ENCODE measurements at places on chromosomes 1 and 21.
A peak's percentile ranks its signal among the peaks of the same experiment; 100 is the strongest.

DNA sequence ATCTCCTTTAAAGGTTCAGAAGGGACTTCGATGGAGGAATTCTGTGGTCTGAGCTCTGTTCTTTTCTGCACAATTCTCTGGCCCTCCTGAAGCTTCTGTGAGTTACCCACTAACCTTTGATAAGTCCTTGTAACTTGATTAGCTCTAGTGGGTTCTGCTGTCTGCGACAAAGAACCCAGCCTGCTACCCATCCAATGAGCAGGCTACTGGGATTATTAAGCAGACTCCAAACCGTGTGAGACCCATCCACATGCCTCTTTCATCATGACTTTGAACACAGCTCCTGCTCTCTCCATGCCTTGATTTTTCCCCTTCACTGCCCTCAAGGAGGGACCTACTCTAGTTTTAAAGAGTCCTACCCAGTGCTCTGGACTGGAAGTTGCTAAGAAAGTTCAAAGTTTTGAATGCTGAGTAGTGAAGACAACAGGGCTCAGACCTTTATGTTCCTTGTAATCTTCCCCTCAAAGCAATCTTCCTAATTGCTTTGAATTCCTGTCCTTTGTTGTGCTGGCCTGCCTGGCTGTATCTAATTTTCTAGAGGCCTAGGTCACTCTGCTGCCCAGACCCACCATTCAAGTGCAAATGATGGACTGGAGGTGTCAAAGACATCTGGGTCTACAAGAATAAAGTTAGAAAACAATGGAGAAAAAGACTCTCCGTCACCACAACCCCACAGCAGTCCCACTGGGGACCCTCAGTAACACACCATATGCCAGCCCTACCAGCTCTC, 146.9 kb downstream of the RHOU start:
- no peak for DNase-seq

DNA sequence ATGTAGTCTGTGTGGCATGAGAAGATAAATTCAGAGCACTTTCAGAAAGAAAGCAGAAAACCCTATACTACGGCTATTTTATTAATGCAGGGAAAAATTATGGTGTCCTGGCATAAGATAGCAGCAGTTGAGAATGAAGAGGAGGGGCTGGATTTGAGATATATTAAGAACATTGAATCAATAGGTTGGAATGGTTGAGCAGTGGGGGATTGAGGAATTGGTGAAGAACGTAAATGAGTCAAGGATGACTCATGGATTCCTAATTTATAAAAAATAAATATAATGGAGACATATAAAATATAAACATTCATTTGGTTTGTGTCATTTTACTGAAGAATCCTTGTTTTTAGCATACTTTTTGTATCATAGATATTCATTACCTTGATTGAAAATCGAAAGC, 234.3 kb upstream of the ADAMTS5 start:
- no peak for DNase-seq

DNA sequence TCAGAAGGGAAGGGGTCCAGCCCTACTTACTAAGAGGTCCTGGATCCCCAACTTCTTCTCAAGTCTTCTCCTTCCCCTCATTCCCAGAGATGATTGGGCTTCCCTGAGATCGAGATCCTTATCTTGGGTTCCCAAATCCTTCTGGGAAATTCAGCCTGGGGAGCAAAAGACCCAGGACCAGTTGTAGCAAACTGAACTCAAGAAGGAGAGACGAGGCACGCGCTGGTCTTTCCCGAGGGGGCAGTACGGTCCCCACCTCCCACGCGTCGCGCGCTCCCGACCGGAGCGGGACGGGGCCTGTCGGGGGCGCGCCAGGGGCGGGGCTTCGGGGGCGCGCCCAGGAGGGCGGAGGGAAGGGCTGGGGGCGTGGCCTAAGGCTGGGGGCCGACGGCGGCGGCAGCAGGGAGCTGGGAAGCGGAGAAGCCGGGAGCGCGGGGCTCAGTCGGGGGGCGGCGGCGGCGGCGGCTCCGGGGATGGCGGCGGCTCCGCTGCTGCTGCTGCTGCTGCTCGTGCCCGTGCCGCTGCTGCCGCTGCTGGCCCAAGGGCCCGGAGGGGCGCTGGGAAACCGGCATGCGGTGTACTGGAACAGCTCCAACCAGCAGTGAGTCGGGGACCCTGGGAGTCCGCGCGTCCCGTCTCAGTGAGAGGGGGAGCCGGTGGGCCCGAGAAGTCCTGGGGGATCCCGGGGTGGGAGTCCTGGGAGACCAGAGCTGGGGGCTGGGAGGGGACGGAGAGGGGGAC, at the start of gene EFNA3:
EFNA3 (plus strand) TSS at position 369 of the 741 bp plus-strand sequence; CDS start at position 474, 105 bp downstream.
- DNase-seq, result peak; percentile 50

- no peak for DNase-seq
Observed at GRCh38 chr21:33820230-33820770, 95.3 kb downstream of the ATP5PO start.

GRCh38 chr1:219876798-219877209, 51.6 kb downstream of the SLC30A10 start:
- DNase-seq, result peak; percentile 36

GRCh38 chr1:209626346-209627026, 25.7 kb downstream of the LAMB3 start:
- no peak for DNase-seq

- peak; percentile 39 for DNase-seq
Observed at GRCh38 chr1:174954073-174954460, 45.7 kb upstream of the CACYBP start.

- DNase-seq, result no peak
Observed at GRCh38 chr1:227919906-227920305, 27.8 kb downstream of the WNT9A start.

DNA sequence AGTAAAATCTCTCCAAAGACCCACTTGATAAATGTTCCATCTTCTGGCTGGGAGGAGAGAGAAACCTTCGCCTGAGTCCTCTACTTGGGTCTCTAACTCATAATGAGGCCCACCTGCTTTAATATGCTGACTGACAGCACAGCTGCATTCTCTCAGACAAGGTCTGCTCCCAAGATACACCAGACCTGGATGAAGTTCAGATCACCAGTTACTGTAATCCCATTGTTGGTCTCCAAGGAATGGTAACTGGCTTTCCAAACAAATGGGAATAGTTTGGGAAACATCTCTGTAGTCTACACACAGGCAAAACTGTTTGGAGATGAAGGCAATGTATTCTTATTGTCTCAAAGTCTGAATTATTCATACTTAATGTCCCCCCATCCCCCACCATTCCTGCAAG, 27.9 kb upstream of the COL24A1 start:
- no peak for DNase-seq

DNA sequence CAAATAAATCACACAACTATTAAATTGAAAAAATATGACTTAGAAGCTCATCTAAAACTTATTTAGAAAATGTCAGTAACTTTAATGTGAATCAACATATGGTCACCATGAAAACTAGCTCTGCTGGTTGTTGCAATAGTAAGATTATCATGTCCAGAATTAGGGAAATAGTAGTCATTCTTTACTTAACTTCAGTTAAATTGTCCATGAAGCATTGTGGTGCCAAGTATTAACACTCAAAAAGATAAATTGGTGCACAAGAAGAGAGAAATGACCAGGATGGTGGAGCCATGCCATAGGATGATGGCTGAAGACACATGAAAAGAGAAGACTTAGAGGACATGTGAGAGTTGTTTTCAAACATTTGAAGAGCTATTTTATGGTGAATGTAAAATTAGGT, 130.2 kb upstream of the PTGFR start:
- no peak for DNase-seq

GRCh38 chr1:206579747-206580437, 32.4 kb downstream of the EIF2D start:
- DNase-seq, result no peak

DNA sequence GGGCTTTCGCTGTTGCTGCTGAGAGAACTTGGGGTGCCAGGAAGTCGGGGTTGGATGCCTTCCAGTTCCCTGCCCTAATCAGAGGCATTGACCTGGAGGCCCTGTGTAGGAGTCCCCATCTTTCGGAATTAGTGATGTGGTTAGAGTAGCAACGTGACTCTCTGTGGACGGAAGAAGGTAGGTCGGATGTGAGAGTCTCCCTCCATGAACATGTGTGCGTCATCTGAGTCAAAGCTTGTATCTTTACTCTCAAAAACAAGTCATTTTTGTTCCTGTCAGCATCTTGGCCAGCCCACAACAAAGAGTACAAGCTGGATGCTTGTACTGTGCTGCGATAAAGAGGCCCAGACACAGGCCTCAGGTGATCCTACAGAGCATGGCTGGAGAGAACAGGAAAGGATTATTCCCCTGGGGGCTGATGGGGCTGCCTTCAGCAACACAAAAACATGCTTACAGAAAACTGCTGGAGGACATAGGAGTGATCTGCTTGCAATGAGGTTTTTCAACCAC, 31.0 kb upstream of the IL10 start:
- no peak for DNase-seq

DNA sequence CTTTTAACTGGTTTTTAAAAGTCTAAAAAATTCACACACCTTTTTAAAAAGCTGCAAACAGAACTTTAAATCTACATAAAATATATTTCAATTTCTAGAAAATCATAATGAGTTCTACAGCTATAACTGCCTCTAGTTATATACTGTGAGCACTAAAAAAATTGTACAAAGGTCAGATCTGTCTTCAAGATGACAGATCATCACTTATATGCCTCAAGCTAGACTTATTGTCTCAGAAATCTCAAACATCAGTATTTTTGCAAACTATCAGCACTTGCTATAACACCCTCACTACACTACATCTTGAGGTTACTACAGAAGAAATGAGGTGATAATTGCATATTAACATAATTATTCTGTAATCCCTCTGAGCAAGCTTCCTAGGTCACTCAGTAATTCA, 76.5 kb downstream of the ZNF644 start:
- DNase-seq, result no peak

DNA sequence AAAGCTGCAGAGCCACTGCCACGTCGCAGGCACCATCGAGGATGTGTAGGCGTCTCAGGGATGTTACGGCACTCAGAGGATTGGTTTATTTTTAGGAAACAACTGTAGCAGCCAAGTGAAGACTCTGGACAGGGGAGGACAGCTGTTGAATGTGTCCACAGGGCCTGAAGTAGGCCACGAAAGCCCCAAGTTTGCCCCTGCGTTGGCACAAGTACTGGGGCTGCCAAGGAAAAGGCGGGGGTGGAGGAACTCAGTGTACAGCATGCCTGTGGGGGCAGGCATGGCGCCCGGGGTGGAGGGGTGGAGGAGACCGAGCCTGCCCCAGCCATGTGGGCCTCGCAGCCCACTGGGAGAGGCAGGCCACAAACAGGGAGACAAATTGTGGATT, 89.7 kb downstream of the ADARB1 start:
- no peak for DNase-seq

DNA sequence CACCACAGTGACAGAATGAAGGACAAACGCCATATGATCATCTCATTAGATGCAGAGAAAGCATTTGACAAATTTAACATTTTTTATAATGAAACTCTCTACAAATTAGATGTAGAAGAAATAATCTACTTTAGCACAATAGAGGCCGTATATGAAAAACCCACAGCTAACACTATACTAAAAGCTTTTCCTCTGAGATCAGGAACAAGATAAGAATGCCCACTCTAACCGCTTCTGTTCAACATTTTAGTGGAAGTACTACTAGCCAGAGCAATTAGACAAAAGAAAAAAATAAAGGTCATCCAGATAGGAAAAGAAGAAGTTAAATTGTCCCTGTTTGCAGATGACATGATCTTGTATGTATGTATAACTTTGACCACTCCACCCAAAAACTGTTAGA, 109.7 kb downstream of the SLC35F3 start:
- DNase-seq, result no peak

DNA sequence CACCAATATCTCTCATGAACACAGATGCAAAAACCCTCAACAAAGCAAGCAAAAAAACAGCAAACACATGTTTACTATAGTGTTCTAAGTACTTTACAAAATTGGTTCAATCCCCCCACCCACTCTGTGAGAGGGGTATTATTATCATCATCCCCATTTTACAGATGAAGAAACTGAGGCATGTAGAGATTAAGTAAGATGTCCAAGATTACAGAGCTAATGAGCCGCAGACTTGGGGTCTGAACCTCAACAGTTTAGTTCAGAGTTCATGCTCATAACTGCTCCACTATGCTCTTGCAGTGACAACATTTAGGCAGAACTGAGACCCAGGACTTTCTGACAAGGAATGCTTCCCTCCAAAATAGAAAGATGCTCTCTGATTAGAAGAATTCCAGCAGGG, 21.9 kb downstream of the CLSTN1 start:
- no peak for DNase-seq

- DNase-seq, result no peak
Observed at GRCh38 chr1:55320891-55321290, 105.7 kb upstream of the USP24 start.

GRCh38 chr1:225469051-225469450, 41.2 kb upstream of the LBR start:
- no peak for DNase-seq

DNA sequence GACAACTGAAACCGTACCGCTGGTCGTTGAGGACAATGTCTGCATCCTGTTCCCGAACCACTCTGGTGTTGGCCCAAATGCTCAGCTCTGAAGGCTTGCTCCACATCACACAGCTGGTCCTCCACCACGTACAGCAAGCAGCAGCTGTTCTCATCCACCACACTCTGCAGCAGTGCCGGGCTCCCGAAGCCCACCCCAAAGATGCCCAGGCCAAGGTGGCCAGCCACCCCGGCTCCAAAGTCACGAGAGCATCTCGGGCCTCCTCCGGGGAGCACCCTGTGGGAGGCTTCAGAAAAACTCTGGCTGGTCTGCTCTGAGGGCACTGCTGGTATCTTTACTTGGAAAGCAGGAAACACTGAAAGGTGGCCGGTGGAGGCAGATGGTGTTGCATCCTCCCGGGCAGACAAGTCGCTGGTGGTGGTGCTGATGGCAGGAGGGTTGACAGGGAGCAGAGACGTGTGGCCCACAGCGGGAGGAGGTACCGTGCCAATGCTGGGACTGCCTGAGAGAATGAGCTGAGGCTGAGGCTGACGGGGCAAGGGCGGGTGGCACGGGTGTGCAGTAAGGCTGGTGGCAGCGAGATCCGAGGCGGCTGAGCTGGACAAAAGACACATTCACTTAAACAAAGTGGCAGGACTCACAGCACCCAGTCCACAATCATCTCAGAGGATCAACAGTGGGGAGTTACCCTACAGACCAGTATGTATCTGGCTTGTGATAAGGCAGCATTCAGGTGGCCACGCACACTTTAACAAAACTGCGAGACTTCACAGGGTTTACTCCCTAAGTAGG, 6.5 kb upstream of the CCDC27 start:
- DNase-seq, result no peak

DNA sequence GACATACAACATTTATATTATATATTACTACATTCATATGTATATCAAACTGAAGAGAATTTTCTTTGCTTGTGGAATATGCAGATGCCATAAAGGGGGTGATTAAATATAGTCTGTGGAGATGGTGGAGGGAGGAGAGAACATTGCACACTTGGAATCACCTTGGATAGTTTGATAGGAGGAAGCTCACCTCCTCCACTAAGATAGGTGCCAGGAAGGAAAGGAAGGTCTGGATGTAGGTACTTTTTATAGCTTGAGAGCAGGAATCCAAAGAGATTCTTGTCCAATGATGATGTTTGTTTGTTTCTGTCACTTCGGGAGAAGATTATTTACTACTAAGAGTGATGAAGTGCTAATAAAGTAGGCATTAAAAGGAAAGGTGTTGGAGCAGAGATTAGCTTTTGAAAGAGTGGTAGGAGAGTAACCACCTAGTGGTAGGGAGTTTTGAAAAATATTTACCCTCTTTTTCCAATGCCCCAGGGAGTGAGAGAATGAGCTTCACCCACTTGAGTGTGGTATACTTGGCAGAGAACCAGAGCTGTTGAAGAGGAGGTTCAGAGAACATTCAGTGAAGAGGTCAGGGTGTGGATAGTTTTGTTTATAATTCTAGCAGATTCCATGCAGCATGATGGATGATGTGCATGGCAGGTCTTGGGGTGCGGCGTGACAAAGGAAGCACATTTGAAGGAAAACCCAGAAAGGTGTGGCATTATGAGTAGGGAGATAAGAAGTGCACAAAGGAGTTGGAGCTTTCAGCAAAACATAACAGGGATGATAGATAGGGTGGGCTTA, 145.0 kb downstream of the PATJ start:
- no peak for DNase-seq
